ENCODE measurements at places on chromosomes 2 and 18.

- DNase-seq, result no peak
Observed at GRCh38 chr2:120785228-120785966, 49.7 kb downstream of the GLI2 start.

- DNase-seq, result no peak
Observed at GRCh38 chr2:143844986-143845385, 674.9 kb downstream of the ZEB2 start.

DNA sequence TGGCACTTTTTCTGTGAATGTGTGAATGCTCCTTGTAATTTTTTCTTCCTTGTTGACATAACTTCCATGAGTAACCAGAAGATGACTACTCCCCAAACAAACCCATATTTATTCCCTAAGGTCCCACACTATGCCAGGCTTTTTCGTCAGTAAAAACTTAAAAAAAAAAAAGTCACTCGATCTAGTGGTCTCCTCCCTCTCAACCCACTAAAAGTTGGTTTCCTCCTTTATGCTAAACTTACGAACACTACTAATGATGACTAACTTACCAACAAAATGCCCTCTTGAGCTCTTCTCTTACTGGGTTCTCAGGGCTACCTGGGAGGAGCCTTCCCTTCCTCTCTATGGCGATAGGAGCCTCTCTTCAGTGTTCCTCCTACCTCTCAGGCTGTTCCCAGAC is 18.2 kb downstream of the ACVR1 start:
- DNase-seq, result no peak

DNA sequence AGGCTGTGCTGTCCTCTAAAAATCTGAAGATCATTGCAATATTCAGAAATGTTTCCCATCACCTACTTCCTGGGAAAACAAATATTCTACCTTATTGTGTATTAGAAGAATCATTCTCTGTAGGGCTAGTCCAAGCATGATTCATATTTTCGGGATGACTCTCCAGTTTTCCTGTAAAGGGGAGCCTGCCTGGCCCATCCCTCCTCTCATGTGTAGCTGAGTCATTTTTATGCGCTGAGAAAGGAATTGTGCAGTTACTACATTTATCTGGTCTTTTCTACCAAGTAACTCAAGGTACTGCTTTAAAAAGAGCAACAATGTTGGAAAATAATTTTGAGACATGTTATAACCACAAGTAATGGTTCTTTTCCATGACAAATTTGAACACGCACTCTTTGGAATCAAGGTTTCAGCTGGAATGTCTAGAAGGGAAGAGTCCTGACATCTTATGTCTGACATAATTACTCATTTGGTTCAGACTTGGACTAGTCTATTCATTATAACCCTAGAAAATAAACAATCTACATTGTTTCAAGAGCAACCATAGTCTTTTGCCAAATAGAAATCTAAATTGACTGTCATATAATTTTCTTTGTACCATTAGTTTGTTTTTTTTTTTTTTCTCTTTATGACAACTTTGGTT is 6.6 kb downstream of the DSG3 start:
- no peak for DNase-seq

- DNase-seq, result no peak
Observed at GRCh38 chr18:51619283-51619682, 421.8 kb upstream of the MEX3C start.

DNA sequence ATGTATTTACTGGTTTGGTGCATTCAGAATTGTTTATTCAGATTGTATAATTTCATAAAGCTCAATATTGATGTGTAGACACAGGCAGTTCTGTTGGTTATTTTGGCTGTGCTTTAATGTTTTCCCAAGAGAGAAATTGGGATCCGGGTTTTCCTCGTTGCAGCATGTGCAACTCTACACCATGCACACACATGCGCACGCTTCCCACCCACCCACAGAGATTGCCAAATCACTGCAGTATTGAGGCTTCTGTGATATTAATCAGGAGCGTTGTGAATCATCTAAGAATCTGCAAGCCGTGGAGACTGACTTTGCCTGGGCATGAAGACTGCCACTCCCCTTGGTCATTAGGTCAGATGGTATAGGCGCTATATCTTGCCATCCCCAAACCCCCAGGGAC is 571.5 kb downstream of the SLC4A3 start:
- no peak for DNase-seq

- DNase-seq, result no peak
Observed at GRCh38 chr18:75868031-75868430, 440.5 kb upstream of the SMIM21 start.

DNA sequence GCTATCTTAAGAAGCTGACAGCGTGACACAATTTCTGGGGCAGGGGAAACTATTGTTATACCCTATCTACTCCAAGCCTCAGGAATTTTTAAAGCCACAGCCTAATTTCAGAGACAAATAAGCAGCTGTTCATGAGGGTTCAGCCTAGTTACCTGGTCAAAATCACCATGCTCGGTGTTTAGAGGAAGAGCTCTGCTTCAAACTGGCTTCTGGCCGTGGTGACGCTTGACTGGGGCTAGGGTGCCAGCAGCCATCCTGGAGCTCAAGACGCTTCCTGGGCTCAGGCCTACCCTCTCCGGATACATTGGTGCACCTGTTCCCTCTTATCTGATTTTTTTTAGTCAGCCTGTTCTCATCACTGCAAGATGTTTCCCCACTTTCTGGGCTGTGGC is 41.7 kb downstream of the FRZB start:
- DNase-seq, result no peak

DNA sequence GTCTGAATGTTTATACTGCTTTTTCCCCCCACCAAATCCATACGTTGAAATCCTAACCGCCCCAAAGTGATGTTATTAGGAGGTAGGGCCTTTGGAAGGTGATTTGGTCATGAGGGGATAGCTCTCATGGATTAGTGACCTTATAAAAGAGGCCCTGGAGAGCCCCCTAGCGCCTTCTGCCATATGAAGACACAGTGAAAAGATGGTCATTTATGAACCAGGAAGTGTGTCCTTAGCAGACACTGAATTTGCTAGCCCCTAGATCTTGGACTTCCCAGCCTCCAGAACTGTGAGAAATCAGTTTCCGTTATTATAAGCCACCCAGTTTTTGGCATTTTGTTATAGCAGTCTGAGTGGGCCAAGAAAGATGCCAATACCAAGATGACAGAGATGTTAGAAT is 7.2 kb upstream of the TSN start:
- no peak for DNase-seq

GRCh38 chr2:79432731-79433146 is 80.1 kb upstream of the CTNNA2 start:
- DNase-seq, result peak; percentile 19

DNA sequence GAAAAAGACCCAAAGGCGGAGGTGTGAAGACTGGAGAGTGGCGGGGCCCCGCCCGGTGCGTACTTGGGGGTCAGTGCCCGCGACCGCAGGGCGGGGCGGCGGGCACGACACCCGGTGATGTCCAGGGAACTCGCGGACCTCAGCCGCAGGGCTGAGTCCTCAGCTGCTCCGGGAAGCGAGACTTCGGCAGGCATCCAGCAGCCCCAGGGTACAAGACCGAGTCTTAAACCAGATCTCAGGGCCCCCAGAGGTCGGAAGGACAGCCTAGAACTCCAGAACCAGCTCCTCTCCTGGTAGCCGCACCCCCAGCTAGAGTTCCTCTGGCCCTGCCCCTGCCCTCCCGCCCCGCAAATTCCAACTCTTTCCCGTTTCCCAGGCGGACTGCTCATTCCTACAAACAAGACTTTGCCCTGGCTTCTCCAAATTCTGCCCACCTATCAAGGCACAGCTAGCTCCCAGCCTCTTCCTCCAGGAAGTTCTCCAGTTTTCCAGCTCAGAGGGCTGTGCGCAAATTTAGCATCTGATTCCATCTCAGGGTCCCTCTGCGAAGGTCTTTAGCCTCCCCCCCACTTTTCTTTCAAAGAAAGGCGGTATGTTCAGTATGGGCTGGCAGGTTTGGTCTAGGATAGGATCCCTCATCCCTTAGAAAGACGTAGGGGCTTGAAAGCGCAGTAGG is 26.0 kb upstream of the NOTO start:
- DNase-seq, result no peak

DNA sequence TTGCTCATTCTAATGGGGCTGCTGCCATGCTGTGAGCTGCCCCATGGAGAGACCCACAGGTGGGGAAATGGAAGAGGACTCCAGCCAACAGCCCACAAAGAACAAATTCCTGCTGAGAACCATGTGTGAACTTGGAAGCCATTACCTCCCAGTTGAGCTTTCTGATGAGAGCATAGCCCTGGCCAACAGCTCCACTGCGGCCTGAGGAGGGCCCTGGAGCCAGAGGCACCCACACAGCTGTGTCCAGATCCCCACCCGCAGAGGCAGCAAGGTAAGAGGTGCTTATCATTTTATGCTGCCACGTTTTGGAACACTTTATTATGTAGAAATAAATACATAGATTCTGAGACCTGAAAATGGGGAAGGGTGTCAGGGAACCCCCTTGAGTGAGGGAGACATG is 44.2 kb upstream of the OTOS start:
- no peak for DNase-seq

GRCh38 chr2:23689891-23690290 is 237.0 kb downstream of the ATAD2B start:
- DNase-seq, result no peak

DNA sequence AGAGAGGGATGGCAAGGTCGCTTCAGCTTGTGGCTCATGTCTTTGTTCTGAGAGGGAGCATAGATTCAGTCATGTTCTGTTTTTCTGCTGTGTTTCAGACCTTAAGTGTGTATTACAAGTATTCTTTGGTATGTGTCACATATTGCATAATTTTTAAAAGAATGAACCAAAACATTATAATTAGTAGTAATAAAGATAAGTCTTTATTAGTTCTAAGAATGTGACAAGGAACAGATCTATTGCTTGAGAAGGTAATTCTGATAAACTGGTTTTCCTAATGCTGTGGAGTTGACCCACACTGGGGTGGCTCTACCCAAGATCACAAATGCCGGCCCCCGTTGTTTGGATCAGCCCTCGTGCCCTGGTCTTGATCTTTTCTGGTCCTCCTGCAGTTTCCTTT is 124.3 kb upstream of the FOSL2 start:
- DNase-seq, result no peak

DNA sequence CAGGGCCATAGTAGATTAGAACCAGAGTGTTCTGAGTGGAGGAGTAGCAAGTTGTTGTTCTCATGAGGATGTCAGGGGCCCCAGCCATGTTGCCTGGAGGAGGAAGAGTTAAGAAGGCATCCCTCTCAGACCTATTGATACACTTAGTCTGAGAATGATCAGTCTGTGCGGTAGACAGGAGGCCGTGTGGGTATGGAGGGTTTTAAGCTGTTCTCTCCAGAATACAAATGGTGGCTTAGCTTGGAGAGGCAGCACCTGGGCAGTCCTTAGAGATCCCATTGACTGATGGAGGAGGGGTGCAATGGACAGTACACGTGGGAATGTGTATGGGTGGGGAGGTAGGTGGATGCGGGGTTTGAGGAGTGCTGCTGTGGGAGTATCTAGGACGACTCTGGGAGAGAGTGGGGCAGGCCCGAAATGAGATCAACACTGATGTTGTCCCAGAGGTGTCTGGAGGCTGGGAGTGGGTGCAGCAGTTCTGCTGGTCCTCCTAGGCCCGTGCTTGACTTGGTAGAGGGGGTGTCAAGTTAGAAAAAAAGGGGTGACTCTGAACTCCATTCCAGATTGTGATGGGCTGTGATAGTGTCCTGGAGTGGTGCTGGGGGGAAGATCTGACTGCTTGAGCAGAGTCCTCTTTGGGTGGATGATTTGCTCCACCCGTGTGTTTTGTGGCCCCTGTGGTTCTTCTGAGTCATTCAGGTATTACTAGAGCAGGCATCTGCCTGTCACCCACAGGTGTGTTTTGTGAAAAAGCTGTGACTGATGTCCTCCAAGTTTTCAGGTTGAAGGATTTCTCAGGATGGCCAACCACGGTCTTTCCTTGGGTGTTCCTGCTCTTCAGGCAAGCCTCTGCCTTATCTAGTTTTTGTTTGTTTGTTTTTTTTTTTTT is 44.7 kb downstream of the C2orf42 start:
- no peak for DNase-seq

- no peak for DNase-seq
Observed at GRCh38 chr2:154549869-154550268, 148.6 kb upstream of the KCNJ3 start.

- no peak for DNase-seq
Observed at GRCh38 chr18:35889677-35890076, 82.8 kb upstream of the RMP24 start.

- no peak for DNase-seq
Observed at GRCh38 chr18:79242246-79242645, 153.5 kb upstream of the NFATC1 start.

GRCh38 chr2:19369341-19369955 is 11.0 kb upstream of the OSR1 start:
- no peak for DNase-seq

GRCh38 chr18:50377061-50377798 is 2.4 kb downstream of the SKA1 start:
- no peak for DNase-seq

GRCh38 chr2:211216221-211216620 is 659.8 kb downstream of the CPS1 start:
- DNase-seq, result no peak

- DNase-seq, result no peak
Observed at GRCh38 chr18:49654347-49654746, 92.5 kb downstream of the LIPG start.

DNA sequence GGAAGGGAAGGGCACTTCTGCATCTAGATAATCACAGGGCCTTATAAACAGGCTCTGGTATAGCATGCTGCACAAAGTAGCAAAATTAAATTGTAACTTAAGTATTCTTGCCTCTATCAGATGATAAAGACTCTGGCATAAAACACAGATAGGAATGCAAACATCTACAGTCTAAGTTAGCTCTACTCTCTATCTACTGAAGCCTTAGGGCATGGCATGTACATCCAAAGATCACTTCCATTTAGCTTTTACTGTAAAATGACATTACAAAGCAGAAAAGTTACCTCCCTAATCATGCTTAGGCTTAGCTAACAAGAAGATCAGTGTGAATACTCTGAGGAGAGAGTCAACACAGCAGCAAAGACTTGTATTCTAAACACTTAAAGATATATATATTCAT is 90.7 kb downstream of the NOL10 start:
- DNase-seq, result no peak

DNA sequence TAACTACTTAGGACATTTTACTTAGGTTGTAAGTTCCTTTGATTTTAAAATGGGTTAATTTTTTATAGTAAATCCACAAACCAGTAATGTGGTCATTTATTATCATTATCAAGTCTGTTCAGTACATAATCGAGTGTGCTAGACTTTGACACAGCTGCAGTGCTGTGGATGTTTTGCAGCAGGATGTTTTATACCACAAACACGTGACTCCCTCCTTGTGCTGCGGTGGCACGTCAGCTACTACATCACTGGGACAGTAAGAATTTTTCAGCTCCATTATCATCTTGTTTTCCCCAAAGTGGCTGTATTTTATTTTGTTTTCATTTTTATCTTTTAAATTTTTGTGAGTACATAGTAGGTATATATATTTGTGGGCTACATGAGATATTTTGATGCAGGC is 70.0 kb downstream of the ATP9B start:
- no peak for DNase-seq

DNA sequence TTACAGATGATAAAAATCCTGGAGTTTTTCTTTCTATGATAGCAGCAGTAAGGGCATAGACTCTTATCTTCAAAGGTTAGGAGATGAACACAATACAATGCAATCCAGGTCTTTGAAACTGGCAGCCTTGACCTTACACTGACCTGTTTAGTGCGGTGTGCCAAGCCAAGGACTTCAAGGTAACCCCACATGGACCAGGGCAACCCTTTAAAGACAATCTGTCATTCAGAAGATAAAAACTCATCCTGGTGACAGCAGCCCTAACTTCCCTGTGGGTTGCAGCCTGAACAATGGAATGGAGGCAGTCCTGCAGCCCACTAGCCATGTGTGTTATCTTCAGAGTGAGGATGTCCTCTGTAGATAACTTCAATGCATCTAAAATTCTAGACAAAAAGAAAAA is 78.1 kb downstream of the RTTN start:
- no peak for DNase-seq

- DNase-seq, result no peak
Observed at GRCh38 chr2:159209341-159210306, 76.9 kb downstream of the WDSUB1 start.
